ENCODE measurements at places on chromosomes 4 and X. TPM values are rescaled to one million over a fixed set of nuclear protein-coding genes. Genes with fewer than 3 reads are reported as not detected.
A peak's percentile ranks its signal among the peaks of the same experiment; 100 is the strongest.

Gene ARHGAP6
- 4.2 TPM for total RNA-seq

DNA sequence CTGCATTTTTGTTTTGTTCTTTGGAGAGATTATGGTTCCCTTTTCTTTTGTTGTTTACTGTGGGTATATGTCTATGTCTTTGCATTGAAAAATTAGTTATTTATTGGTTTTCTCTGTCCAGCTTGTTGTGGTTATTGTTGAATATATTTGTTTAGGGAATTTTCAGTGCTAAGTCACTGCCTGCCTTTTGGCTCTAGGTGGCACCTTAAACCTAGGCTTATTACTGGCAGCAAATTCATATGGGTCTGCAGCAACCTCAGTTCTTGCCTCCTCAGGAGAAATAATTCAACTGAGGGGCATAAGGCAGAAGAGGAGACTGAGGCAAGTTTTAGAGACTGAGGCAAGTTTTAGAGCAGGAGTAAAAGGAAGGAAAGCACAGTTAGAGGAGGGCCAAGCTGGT, 1157.3 kb upstream of the AGA start:
- H3K4me1 ChIP-seq, result no peaks in the 10 kb centered on the region
- H3K27ac ChIP-seq, result no peak overlapping the region
- H3K36me3 ChIP-seq, result no peaks in the 10 kb centered on the region
- H3K4me3 ChIP-seq, result no peak overlapping the region
- no peaks in the 10 kb centered on the region for H3K27me3 ChIP-seq

DNA sequence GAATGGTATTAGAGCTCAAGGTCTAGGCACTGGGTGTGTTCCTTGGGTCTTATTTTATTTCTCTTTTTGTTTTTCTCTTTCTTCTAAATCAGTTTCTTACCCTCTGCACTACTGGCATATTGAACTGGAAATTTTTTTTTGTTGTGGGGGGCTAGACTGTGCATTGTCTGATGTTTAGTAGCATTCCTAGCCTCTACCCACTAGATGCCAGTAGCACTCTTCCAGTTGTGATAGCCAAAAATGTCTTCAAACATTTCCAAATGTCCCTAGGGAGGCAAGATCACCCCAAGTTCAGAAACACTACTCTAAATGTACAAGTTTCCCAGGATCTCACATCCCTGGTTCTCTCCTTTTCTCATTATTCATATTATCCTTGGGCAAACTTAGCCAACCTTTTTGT, 69.8 kb upstream of the AMOT start:
- no peak overlapping the region for H3K4me3 ChIP-seq
- H3K27ac ChIP-seq, result no peak overlapping the region
- no peaks in the 10 kb centered on the region for H3K4me1 ChIP-seq
- no peak for DNase-seq
- no peaks in the 10 kb centered on the region for H3K36me3 ChIP-seq

Gene XKRX
- 2.6 TPM for total RNA-seq

DNA sequence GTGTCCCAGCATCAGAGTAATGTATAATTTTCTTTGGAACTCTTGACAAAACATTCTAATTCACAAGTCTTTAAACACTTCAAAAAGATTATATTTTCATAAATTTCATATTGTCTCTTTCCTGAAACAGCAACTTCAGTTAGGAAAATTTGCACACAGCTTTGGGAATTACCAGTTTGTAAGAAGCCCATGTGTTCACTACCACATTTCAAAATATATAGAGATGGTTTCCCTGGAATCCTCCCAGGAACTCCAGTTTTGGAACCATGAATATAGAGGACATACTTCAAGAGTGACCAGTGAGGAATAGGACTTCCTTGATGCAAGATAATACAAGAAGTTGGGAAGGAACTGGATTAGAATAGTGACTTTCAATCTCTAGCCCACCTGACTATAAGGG, 28.7 kb upstream of the HPGDS start:
- no peaks in the 10 kb centered on the region for H3K36me3 ChIP-seq
- H3K27me3 ChIP-seq, result no peaks in the 10 kb centered on the region
- no peak overlapping the region for H3K27ac ChIP-seq
- H3K4me3 ChIP-seq, result no peak overlapping the region
- no peaks in the 10 kb centered on the region for H3K4me1 ChIP-seq

Gene H2BW2
- total RNA-seq, result not detected

Gene MTMR1
- 14.7 TPM for total RNA-seq

DNA sequence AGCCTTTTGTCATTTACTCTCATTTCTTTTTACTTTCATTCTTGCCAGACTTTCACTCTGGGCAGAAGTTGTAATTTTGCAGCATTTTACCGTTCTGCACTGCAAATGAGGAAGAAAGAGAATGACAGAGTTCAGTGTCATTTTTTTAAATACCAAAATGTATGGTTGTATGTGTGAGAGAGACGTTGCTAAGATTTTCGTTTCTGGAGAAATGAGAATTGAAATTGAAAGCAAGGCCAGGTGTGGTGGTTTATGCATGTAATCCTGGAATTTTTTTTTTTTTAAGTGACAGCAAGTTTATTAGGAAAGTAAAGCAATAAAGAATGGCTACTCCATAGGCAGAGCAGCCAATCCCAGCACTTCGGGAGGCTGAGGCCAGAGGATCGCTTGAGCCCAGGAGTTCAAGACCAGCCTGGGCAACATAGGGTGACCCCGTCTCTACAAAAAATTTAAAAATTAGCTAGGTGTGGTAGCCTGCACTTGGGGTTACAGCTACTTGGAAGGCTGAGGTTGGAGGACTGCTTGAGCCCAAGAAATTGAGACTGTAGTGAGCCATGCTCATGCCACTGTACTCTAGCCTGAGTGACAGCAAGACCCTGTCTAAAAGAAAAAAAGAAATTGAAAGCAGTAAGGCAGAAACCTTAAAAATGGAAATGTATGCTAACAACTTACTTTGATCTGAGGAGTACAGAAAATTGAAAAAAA, 12.9 kb downstream of the DCK start:
- H3K36me3 ChIP-seq, result no peaks in the 10 kb centered on the region
- H3K27ac ChIP-seq, result no peak overlapping the region

Gene NAAA
- 19.1 TPM for total RNA-seq

- no peaks in the 10 kb centered on the region for H3K36me3 ChIP-seq
- H3K27me3 ChIP-seq, result no peaks in the 10 kb centered on the region
- no peak for DNase-seq
- no peak overlapping the region for H3K27ac ChIP-seq
Observed at GRCh38 chrX:456551-457291, 70.0 kb upstream of the PPP2R3B start.

Gene PPP1R2C
- not detected for total RNA-seq

DNA sequence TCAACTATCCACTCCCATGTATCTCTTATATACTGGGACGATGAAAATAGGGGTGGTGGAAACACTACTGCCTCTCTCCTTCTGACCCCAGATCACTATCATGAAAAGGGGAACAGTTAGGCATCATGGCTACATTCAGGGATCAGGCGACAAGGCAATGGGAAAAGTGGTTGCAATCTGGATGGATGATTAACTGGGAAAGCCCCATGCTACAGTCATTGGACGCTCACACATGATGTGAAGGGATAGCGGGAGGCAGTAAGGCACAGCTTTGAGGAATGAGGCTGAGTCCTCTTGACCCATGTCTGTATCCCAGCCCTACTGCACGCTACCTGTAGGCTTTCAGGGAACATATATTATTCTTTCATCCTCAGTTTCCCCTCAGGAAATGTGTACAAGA, 10.2 kb downstream of the GASK1B start:
- no peaks in the 10 kb centered on the region for H3K27me3 ChIP-seq
- no peak for DNase-seq
- no peak overlapping the region for H3K4me3 ChIP-seq

Gene NALF2
- total RNA-seq, result 0.87 TPM

DNA sequence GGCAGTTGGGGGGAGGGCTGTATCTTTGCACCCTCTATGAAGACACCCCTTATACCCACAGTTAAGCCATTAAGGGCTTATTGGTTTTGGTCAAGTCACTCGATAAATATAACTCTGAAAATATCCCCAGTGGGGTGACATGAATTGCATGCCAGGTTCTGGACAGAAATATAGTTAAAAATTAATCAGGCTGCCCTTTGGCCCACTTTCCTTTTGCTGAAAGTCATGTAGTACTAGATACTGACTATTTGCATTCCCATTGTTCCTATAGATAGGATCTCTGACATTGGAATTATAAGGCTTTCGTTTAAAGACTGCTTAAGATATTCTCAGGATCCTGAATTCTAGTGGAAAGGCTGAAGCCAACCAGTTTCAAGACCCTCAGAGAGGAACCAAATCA, 43.5 kb upstream of the LAMP2 start:
- no peak overlapping the region for H3K27ac ChIP-seq
- no peak for DNase-seq
- H3K36me3 ChIP-seq, result no peaks in the 10 kb centered on the region

GRCh38 chr4:180394312-180394711, 1848.9 kb upstream of the TENM3 start:
- no peak for DNase-seq
- H3K36me3 ChIP-seq, result no peaks in the 10 kb centered on the region
- no peak overlapping the region for H3K27ac ChIP-seq
- H3K27me3 ChIP-seq, result no peaks in the 10 kb centered on the region
- no peak overlapping the region for H3K4me3 ChIP-seq

- no peak overlapping the region for H3K27ac ChIP-seq
- H3K27me3 ChIP-seq, result no peaks in the 10 kb centered on the region
- DNase-seq, result no peak
- H3K4me3 ChIP-seq, result no peak overlapping the region
- no peaks in the 10 kb centered on the region for H3K4me1 ChIP-seq
- H3K36me3 ChIP-seq, result no peaks in the 10 kb centered on the region
Observed at GRCh38 chr4:129682586-129682985, 586.6 kb downstream of the C4orf33 start.

Gene PCDH11X
- 0.27 TPM for total RNA-seq

DNA sequence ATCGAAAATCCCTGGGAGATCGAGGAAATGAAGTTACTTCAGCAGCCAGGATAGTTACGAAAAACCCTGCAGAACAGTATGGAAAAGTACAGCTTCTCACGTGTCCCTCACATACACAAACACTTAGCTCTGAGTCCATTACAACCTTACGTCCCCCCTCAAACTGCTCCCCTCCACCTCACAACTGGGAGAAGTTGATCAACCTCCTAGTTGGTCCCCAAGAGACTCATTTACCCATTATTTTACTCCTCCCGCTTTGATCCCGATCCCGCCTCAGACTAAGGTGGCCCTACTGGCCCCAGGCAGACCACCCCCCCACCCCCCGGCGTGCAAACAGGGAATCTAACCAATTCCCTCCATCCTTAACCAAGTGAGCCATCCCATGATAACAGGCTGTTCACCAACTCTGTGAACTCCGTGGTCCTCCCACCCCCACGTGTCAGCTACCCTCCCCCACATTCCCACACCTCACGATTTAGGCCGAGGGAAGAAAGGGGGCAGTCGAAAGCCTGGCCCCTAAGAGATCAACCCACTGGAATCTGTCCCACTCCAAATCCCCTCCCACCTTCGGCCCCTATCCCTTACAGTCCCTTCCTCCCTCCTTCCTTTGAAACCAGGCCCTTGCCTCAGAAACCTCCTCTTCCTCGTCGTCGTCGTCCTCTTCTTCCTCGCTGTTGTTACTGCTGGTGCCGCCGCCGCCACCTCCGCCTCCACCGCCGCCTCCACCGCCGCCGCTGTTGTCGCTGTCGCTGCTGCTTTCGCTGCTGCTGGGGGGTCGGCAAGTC, 755 bp downstream of the ANKRD17 start:
- peak overlapping the region; percentile 99 for H3K27ac ChIP-seq
- H3K27me3 ChIP-seq, result no peaks in the 10 kb centered on the region
- peaks cover 7% of the 10 kb centered on the region for H3K36me3 ChIP-seq
- H3K4me1 ChIP-seq, result peaks cover 51% of the 10 kb centered on the region
- peak; percentile 32 for DNase-seq

Gene GAGE12J
- not detected for total RNA-seq

GRCh38 chr4:107743532-107743931, 23.5 kb upstream of the PAPSS1 start:
- no peak overlapping the region for H3K4me3 ChIP-seq
- DNase-seq, result no peak
- peaks cover 15% of the 10 kb centered on the region for H3K4me1 ChIP-seq
- no peak overlapping the region for H3K27ac ChIP-seq

Gene FGF2
- 2.9 TPM for total RNA-seq

DNA sequence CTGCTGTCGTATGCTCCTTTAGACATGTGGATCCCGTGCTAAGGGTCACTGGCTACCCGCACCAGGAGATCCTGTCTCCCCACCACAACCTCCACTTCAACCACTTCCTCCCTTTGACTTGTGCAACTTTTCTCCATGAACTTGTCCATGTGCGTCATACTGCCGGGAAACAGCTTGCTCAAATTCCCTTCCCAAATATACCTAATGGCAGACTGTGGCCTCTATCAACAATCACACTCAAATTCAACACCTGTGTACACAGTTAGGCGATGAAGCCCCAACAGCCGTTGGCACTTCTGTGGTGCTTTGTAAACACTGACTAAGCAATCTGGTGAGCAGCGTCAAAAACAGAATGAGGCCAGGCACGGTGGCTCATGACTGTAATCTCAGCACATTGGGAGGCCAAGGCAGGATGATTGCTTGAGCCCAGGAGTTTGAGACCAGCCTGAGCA, 49.5 kb downstream of the CD99L2 start:
- no peaks in the 10 kb centered on the region for H3K36me3 ChIP-seq
- DNase-seq, result no peak
- no peak overlapping the region for H3K27ac ChIP-seq

DNA sequence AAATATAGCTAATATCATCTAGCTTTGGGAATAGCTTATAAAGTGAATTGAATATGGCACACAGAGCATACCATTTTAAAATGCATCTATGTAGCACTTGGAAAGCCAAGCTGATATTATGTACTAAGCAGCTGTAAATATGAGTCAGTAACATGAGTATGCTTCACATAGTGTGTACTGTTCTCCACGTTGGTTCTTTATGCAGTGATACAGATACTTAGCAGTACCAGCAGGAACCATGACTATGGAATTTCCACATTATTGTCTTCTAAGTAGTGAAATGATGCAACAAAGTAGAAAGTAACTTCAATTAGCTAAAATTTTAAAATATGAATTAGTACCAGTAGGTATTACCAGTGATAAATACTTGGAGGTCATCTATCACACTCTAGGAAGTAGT, 320.1 kb downstream of the BMPR1B start:
- H3K27ac ChIP-seq, result no peak overlapping the region
- H3K36me3 ChIP-seq, result no peaks in the 10 kb centered on the region
- H3K27me3 ChIP-seq, result no peaks in the 10 kb centered on the region

Gene DCHS2
- total RNA-seq, result 0.78 TPM

- no peaks in the 10 kb centered on the region for H3K4me1 ChIP-seq
- H3K36me3 ChIP-seq, result no peaks in the 10 kb centered on the region
- peak; percentile 86 for DNase-seq
Observed at GRCh38 chr4:3372933-3373465, 68.8 kb upstream of the HGFAC start.

DNA sequence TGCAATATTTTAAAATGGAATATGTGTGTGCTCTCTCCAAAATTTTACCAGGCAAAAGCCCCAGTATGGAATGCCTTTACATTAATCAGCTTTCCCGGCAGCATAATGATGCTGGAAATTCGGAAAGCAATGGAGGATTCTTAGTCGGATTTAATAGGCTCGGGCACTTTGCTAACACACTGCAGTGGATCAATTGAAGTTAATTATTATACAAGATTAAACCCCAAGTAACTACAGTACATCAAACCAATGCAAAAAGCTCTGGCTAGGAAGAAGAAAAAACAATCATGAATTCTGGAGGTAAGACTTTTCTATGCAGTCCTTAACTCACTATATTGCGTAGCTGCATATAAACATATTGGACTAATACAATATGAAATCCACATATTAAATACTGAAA, 43.6 kb upstream of the GRIA3 start:
- no peak for DNase-seq
- H3K27ac ChIP-seq, result no peak overlapping the region
- H3K27me3 ChIP-seq, result no peaks in the 10 kb centered on the region
- H3K4me3 ChIP-seq, result no peak overlapping the region
